Activated CD8-positive, alpha-beta memory T cell treated with anti-CD3 and anti-CD28 coated beads for 4 hours (primary cell): ENCODE measurements at places on chromosomes 16 and 17.

GRCh38 chr17:75526555-75527270, 1.2 kb downstream of the LLGL2 start:
- DNase-seq: no peak

DNA sequence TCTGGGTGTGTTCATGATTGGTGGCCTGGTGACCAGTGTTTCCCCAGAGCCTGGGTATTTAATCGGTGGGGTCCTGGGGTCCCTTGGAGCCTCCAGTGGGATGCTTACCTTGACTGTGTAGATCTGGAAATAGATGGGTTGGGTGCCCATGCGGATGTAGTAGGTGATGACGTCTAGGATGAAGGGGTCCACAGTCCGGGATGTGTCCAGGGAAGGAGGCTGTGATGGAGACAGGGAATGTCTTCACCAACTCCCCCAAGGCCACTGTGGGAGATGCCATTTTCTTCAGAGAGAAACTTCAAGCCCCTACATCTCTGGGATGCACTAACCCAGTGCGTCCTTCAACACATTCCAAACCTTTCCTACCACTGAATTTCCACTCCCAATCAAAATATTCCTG, 24.1 kb upstream of the MFSD6L start:
- DNase-seq: no peak

- no peak for DNase-seq
Observed at GRCh38 chr16:23464196-23464595, 11.2 kb upstream of the COG7 start.

DNA sequence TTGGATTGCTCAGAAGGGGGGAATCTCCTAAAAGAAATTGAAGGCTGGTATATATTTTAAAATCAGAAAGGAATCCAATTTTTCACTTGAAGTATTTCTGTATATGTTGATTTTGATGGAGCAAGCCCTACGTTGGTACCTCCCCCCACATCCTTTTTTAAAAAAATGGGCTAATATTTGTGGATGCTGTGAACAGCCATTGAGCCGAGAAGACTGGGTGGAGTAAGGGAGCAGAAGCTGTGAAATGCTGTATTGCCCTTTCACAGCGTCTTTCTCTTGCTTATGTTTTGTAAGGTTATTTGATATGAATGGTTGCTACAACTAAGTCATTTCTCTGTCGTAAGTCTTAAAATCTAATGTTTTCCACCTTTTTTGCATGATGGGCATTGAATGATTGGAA, 2.3 kb downstream of the PAFAH1B1 start:
- DNase-seq: no peak

DNA sequence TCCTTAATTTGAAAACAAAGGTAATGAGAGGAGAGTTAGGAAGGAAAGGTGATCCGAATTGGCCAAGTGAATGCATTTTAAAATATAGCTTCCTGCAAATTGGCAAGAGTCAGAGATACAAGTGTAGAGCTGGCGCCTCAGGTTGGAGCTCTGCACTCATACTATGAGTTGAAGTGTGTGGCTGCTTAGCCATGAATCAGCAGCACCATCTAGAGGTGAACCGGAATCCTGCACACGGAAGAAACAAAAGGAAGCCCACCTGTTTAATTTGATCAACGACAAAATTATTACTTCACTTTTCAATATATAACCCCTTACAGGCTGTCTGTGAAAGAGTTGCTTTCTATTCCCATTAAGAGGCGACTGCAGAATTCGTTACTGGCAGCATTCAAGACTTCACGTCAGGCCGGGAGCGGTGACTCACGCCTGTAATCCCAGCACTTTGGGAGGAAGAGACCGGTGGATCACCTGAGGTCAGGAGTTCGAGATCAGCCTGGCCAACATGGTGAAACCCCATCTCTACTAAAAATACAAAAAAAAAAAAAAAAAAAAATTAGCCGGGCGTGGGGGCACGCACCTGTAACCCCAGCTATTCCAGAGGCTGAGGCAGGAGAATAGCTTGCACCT, 1253.7 kb upstream of the CDH8 start:
- DNase-seq: no peak
